ENCODE measurements at places on chromosomes 3 and 15. TPM values are rescaled to one million over a fixed set of nuclear protein-coding genes. Genes with fewer than 3 reads are reported as not detected.

GRCh38 chr3:40574661-40575060 is 49.9 kb downstream of the ZNF621 start:
- no peak for DNase-seq

The IL17RB gene
- total RNA-seq = not detected

GRCh38 chr3:10666621-10667020 is 149.4 kb upstream of the SLC6A11 start:
- DNase-seq = no peak

- no peak for DNase-seq
Observed at GRCh38 chr3:177475356-177475665, 278.0 kb upstream of the TBL1XR1 start.

DNA sequence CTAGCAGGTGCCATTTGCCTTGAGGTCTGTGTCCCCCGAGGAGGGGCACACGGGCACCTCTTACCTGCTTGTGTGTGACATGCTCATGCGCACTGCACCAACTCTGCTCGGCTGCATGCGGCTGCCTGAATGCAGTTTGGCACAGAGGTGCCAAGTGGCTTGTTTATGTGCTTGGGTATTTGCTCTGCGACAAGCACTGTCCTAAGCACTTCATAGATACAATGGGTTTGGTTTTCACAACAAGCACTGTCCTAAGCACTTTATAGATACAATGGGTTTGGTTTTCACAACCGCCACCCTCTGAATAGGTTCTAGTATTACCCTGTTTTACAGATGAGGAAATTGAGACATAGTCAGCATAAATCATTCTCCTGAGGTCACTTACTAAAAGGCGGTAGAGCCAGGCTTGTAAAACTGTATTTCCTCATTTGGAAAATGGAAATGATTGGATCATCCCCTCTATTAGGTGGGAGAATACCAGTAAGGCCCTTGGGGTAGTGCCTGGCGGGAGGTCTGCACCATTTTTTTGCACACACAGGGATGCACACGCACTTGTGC is 487 bp downstream of the ITIH4 start:
- DNase-seq = no peak

DNA sequence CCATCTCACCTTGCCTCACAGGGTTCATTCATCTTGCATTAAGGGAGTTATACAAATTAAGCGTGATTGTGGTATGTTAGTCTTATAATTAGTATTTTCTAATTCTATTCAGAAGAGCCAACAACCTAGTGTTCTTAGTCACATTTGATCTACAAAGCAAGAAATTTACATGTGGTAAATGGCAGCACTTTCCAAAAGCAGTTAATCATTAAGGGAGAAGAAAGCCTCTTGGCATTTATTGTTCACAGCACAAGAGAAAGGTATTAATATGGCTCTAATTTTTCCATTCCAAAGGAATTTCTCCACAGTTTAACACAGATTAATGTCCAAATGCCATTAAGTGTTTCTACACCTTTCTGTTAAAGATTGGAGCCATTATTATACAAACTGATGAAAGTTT is 1077.1 kb downstream of the ZPLD1 start:
- no peak for DNase-seq

DNA sequence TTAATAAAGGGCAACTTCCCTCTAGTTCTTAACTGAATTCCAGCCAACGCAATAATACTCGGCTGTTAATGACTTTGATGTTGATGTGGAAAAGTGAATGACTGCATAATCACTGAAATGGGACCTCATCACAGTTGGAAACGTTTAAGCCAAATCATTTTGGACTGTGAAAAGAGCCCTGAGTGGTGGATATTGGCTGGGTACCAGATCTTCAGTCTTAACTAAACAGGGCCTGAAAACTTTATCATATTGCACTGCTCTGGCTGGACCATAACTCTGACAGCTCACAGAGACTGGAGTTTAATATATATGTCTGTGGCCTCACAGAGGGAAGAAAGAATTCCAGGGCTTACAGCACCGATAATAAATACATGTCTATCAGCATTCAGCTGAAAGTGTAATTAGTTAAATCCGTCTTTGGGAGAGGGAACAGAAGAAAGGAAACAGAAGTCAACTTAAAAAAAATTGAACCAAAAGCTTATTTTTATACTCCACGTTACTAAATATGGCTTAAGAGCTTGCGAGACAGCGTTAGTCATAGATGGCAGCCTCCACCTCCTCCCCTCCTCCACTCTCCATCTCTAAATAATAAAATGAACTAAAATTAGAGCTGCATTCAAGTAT is 222.3 kb upstream of the CDIN1 start:
- peak; percentile 46 for DNase-seq

The POPDC2 gene
- not detected for total RNA-seq

DNA sequence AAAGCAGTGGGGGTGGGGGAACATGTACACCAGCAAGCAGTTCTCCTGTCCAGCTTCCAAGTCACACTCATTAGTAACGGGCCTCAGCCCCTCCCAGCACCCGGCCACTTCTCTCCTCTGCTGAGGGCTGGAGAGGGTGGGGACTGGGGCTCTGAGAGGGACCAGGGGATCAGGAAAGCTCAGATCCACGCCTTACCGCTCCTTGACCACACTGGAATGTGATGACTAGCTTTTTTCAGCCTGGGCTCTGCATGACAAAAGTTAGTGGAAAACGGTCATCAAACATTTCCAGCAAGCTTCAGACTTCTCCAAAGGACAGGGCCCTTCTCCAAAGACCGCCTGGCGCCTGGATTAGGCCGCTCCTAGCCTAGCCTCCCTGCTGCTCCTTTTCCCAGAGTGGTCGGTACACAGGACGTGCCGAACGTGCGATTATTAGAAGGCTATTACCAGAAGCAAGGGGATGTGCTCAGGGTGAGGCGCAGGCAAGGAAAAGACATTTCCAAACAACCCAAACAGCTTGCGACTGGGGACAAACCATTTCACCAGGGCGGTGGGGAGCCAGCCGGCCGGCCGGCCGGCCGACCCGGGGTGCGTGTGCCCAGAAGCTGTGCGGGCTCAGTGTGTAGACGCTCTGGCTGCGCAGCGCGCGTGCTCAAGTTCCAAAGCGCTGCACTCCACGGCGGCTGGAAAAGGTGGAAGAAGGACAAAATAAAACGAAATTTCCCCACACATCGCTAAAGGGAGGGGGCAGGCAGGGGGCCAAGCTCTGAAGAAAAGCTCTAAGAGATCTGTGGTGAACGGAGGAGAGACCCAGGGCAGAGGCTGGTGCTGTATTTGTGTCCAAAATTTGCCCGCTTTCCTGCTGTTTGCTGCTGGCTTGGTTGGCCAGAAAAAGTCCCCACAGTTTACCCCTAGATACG is 51.0 kb upstream of the SSR3 start:
- peak; percentile 83 for DNase-seq

GRCh38 chr3:11914041-11914440 is 67.4 kb upstream of the TAMM41 start:
- no peak for DNase-seq

The BBS4 gene
- 13.3 TPM for total RNA-seq

DNA sequence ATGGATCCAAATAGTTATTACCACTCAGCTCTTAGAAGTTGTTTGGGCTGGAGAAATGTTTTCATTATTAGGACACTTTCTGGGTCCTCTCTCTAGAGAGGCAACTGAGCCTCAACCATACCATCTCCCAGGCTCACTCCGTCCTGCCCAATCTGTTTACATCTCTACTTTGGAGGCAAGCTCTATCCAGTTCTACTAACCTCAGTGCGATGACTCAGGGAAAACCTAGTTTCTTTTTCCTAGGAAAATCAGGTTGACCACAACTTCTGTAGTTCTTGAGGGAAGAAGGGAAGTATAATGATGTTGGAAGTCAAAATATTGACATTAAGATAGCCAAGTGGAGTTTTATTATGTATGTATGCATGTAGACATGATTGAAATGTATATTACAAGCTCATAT is 40.4 kb downstream of the LPP start:
- DNase-seq = peak; percentile 28

All from HFFc6 (cell line).